Cortex of kidney (tissue), 1 donor: ENCODE measurements at places on chromosomes 6 and 20.

- DNase-seq: no peak
Measured at GRCh38 chr20:4087923-4088322, 72.6 kb upstream of the RNF24 start.

DNA sequence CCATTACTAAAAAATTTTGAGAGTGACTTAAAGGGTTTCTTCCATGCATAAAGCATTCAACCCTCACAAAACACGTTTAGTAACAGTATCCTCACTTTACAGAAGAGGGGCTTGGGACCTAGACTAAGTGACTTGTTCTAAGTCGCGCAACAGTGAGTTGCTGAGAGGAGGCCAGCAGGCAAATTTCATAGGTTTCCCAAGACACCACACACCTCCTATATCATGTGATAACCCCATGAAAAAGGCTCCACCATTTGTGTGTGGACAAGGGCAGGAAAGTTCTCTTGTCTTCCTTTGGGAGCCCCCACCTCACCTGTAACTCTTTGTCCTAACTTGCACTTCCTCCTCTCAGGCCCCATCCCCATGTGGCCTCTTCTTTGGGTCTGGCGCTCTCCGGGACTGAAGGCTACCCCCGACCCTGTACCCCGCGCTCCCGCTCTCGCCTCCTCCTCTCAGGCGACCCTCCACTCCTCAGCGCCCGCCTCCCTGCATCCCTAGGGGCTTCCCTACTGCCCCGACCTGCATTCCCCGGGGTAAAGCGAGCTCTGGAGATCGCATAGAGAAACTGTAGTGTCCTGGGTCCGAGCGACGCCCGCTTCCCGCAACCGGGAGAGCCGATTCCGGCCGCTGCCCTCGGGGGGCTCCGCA lies 392 bp downstream of the PSMB8 start:
- DNase-seq: no peak

- DNase-seq: no peak
Measured at GRCh38 chr6:107101211-107101610, 14.1 kb downstream of the BEND3 start.

GRCh38 chr6:152572338-152573088 lies 64.6 kb downstream of the SYNE1 start:
- no peak for DNase-seq
